CD4-positive, alpha-beta T cell treated with Interleukin-4 for 4 hours (primary cell): ENCODE measurements at places on chromosomes 4 and X.
A peak's percentile ranks its signal among the peaks of the same experiment; 100 is the strongest.

DNA sequence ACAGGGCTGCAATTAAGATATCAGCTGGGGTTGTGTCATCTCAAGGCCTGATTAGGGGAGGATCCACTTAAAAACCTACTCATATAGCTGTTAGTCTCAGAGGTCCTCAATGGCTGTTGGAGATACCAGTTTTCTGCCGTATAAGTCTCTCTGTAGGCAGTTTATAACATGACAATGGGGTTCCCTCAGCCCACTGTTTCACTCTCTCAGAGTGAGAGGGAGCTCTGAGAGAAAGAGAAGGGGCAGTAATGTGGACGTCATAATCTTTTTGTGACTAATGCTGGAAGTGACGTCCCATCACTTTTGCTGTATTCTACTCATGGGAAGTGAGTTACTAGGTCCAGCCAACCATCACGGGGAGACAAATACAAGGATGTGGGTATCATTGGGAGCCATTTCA is 70.3 kb downstream of the STIM2 start:
- no peak for DNase-seq

GRCh38 chrX:123696334-123696733 is 36.5 kb downstream of the THOC2 start:
- DNase-seq = no peak

DNA sequence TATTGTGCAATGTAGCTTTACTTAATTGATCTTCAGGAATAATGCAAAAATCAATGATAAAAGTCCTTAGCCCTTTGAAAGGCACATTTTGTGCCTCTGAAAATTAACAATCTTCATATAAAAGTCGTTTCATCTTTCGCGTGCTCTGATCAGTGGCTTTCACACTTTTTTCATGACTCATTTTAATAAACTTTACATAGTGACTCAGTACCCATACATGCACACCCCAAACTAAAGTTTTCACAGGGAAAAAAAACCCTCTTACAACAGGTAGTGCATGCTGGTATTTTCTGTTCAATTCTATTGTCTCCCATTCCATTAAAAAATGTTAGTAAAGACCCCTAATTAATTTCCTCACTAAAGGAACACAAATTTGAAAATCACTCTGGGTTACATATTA is 21.5 kb downstream of the RWDD4 start:
- no peak for DNase-seq

DNA sequence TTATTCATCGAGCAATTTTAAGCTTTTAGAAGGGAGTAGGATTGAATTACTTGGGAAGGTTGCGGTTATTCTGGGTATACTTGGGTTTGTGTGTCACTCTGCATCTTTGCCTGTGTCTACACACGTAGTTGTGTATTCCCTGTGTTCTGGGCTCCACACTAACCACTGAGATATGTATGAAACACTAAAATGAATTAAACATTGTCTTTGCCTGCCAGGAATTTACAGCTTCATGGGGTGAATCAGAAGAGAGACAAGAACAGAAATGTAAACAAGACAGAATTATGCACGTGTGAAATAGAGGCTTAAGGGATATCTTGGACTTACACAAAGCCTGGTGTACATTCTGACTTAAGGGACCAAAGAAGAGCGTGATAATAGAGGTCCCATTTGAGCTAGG is 228.5 kb downstream of the AFF2 start:
- DNase-seq = no peak

GRCh38 chr4:119040694-119041185 is 94.9 kb upstream of the MYOZ2 start:
- no peak for DNase-seq

DNA sequence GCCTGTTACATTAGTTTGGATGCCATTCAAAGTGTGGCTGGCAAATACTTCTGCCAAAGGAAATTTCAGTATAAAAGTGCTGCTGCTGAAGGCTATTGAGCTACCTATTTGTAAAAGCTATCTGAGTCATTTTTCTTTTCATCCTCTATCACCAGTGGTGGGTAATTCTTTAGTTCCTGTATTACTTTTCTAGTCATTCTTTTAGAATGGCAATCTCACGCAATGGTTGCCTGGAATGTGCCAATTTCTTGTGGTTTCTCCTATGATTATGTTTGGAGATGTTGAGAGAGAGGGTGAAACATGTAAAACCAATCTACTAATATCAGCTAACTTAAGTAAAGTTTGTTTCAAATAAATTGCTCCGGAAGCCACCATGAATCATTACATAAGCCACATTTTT is 685.0 kb downstream of the RAPGEF2 start:
- no peak for DNase-seq

GRCh38 chr4:172631832-172632231 is 536.8 kb upstream of the GALNT7 start:
- DNase-seq = no peak

DNA sequence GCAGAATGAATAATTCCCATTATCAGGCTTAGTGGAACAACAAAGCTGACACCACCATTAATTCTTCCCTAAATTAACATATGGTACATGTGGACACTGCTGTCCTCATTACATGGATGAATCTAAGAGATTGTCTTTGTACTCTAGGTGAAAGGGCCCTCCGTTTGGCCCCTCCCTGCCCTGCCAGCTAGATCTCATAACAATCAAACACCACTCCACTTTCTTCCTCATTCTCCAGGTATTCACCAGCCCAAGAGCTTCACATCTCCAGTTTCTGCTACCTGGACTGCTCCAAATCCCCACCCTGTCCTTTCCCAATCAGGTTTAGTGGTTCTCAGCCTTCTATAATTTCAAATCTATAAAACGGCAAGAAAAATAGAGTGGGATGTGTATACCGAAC is 3.8 kb downstream of the HSD17B11 start:
- no peak for DNase-seq

GRCh38 chr4:165009493-165010227 is 22.1 kb upstream of the TRIM60 start:
- DNase-seq = no peak

- no peak for DNase-seq
Measured at GRCh38 chrX:25156323-25156722, 140.6 kb upstream of the ARX start.

DNA sequence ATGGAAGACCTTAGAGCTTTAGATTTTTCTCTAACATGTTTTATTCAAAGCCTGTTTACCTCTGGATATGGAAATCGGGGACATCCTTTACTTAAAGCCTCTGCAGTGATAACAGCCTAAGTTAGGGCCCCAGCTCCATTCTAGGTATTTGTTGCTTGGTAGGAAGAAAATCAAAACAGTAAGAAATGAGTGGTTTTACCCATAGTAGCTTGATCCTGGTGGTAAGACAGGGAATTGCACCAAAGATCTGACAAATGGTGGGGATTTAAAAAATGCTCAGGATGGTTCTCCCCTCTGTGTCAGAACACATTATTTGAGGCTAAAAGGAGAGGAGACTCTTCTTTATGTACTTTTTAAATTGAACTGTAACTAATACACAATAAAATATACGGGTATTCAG is 52.4 kb downstream of the AFF2 start:
- DNase-seq = no peak

- DNase-seq = no peak
Measured at GRCh38 chr4:28488021-28488420, 1627.4 kb downstream of the STIM2 start.

DNA sequence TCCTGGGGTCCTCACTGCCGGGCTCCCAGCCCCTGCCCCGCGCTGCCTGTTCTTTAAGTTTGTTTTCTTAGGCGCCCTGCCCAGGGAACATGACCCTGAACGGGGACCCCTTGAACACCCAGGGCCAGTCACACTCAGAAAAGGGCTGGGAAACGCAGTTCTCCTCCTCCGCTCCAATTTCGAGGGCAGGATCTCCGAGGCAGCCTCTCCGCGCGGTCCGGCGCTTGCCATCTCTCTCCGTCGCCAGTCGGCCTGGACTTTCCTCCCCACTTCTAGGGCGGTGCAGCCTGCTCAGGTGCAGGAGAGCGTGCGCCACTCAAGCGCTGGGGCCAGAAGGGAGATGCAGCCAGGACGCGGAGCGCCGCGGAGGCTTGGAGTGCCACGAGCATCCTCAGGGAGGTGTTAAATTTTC is 9.9 kb downstream of the PRDM8 start:
- DNase-seq = no peak

GRCh38 chrX:84415140-84415539 is 87.1 kb downstream of the HDX start:
- DNase-seq = no peak

DNA sequence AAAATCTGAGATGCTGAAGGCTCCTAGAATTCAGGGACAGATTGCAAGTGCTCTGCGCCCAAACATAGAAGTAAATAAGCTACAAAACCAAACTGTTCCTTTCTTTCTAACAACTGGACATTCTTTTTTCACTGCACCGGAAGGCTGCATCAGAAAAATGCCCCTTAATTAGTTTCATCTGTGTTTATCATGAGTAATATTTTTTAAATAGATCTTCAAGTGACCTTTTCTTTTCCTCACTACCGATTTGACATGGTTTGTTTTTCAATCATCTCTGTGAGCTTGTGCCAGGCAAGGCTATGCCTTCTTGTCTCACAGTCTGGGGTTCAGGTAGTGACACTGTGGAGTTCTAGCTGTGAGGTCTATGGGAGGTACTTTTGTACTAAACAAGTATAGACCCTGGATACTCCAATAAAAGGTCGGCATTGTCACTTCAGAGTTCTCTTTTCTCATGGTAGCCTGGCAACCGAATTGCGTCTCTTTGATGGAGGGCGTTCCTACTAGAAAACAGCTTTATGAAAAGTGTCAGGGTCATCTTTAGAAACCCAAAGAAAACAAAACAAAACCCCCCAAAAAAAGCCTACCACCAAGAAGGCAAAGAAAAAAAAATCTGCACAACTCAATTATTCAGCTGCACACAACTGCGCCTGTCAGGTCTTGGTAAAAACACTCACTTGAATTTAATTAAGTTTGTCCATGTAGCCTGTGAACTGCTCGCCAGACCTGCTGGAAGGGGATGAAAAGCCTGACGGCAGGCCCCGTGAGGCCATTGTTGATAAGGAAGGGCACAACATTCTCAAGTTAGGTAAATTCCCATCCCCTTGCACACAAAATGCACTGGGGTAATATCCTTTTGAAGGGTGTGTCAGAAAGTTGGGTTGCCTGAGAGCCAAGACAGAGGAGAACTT is 22.8 kb upstream of the ADAMTS3 start:
- DNase-seq = no peak

DNA sequence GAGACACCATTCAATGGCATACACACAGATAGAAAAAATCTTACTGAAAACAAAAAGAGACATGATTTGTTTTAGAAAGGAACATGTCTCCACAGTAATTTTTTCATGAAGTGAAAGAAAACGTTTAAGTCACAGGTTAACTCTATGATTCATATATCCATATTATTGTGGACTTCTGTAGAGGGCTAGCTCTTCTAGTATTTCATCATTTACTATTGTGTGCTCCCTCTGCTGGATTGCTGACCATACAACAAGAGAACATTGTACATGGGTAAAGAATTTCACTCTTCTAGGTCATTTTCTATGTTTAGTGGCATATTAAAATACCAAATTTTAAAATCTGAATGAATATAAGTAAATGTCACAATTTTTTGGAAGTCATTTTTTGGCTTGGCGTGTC is 91.8 kb upstream of the POU3F4 start:
- DNase-seq = no peak

GRCh38 chr4:101238706-101239105 is 108.6 kb downstream of the PPP3CA start:
- DNase-seq = no peak

GRCh38 chr4:125582302-125582701 is 267.5 kb downstream of the FAT4 start:
- DNase-seq = no peak

- no peak for DNase-seq
Measured at GRCh38 chrX:74119016-74119910, 184.7 kb upstream of the ZCCHC13 start.

- DNase-seq = no peak
Measured at GRCh38 chr4:3332498-3332897, 39.7 kb downstream of the RGS12 start.

DNA sequence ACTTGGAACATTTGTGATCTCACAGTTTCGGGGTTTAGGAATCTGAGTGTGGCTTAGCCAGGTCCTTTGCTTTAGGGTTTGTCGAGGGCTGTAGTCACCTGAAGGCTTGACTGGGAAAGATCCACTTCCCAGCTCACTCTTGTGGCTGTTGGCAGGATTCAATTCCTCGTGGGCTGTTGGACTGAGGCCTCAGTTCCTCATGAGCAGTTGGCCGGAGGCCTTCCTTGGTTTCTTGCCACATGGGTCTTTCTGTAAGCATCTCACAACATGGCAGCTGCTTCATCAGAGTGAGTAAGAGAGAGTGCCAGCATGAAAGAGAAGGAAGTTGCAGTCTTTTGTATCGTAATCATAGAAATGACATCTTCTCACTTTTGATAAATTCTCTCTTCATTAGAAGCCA is 11.1 kb downstream of the TXLNG start:
- no peak for DNase-seq

GRCh38 chrX:97858592-97858991 is 974.9 kb downstream of the RPA4 start:
- no peak for DNase-seq

- DNase-seq = peak; percentile 64
Measured at GRCh38 chrX:53223955-53224859, 800 bp downstream of the KDM5C start.

DNA sequence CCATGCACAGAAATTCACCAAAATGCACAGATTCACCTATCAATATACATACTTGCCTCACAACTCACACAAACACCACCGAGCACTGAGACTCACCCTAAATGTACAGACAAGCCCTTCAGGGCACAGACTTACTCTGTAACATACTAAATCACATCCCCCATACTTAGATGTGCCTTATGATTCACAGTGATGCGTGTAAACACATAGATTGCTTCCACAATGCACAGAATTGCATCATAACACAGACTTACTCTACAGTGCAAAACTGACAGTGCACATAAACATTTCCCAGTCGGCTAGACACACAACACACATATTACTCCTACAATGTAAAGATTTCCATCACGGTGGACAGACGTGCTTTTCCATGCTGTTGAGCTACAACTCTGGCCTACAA is 6.2 kb downstream of the LINC00632 start:
- no peak for DNase-seq

- DNase-seq = no peak
Measured at GRCh38 chr4:124631760-124632159, 80.8 kb downstream of the ANKRD50 start.

DNA sequence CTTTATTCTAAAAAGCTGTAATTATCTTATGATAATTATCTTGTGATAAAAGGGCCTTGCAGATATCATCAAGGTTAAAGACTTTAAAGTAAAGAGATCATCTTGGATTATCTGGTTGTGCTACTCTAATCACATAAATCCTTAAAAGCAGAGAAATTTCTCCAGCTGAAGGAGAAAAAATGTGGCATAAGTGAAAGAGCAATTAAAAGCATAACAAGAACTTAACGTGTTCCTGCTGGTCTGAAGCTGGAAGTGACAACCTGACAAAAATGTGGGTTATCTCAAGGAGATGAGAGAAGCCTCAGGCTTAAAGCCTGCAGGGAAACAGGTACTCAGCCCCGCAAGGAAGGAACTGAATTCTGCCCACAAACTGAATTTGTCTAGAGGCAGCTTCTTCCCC is 449.1 kb upstream of the NDST4 start:
- no peak for DNase-seq

DNA sequence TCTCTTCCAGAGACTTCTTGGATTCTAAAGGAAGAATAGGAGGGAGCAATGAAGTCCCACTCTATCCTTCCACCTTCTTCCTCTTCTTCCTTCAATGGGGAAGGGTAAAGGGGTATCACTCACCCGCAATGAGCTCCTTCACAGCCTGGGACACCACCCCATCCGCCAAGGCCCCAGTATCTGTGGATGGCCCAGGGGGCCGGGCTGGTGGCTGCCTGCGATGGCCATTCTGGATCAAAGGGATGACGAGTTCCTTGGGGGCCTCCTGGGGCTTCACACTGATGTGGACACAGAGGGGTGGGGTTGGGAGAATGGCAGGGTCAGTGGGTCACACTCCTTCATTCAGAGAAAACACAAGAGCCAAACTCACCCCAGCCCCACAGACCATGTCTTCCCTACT is 1.0 kb downstream of the GPKOW start:
- no peak for DNase-seq
